Heart left ventricle (tissue), 16 donors: ENCODE measurements at places on chromosomes 5 and 9. TPM values are rescaled to one million over a fixed set of nuclear protein-coding genes. Genes with fewer than 3 reads are reported as not detected.

Gene MARCHF11
- 7.0 TPM for polyA plus RNA-seq

Gene CDKN2B
- 1.1 TPM for polyA plus RNA-seq

DNA sequence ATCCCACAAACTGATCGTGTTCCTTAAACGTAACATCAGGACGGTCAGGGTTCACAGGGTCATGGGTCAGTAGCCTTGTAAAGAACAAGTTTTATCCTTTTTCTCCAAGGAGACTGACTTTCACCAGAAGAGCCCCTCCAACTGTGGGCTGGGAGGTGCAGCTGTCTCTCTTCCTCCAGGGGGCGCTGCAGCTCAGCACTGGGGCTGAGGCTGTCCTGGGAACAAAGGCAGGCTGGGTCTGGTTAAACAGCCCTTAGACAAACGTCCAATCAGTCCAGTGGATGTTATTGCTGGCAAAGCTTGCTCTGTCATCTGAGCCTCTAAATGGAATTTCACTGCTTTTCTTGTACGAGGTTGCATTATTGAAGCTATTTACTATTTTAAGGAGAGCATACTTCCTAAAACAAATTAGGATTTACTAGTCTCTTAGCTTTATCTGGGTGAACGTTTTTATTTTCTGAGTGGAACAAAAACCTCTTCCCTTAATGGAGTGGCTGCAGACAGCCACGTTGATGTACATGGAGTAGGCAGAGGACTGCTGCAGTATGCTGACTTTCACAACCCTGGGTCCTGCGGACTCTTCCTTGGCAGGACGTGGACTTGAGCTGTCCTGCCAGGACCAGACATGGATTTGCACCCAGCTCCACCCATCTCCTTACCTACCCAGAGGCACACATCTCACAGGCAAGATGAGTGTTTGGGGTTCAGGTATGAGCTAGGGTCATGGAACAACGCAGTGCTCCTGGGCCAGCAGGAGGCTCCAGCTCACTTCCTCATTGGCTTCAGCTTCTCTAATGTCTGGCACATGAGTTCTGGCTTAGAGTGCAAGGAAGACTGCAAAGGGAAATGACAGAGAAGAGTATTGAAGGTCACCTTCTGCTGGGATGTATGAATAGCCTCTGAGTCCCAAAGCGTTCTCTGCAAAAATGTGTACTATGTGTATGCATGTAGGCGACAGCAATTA, 7.8 kb downstream of the EXOSC2 start:
- DNase-seq, result peak; percentile 80

GRCh38 chr5:138706655-138707480, 46.4 kb upstream of the CTNNA1 start:
- peak; percentile 25 for DNase-seq

Gene F12
- 0.29 TPM for polyA plus RNA-seq

DNA sequence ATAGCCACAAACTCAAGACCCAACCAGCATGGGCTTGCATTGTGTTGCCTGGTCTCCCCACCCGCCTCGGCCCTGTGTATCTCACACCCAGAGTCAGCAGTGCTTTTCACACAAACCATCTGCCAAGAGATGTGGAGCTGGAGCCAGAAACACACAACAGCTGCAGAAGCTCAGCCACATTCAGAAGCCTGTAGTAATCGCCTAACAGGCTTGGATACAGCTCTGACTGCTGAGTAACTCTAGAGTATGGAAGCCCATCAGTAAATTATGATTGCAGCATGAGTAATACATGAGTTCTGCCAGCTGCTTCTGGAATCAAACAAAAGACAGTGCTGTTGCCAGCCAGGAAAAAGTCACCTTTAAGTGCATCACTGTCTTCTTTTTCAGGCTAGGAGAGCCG, 16.0 kb downstream of the TEK start:
- peak; percentile 54 for DNase-seq

- DNase-seq, result no peak
These were observed 35.1 kb upstream of the ABCA1 start for GRCh38 chr9:104963076-104963475.

- no peak for DNase-seq
These were observed 17.0 kb upstream of the IPPK start for GRCh38 chr9:92686954-92687353.

GRCh38 chr5:133841831-133842750, 126.3 kb downstream of the C5orf15 start:
- DNase-seq, result no peak

GRCh38 chr5:173831196-173831914, 56.8 kb upstream of the CPEB4 start:
- no peak for DNase-seq

DNA sequence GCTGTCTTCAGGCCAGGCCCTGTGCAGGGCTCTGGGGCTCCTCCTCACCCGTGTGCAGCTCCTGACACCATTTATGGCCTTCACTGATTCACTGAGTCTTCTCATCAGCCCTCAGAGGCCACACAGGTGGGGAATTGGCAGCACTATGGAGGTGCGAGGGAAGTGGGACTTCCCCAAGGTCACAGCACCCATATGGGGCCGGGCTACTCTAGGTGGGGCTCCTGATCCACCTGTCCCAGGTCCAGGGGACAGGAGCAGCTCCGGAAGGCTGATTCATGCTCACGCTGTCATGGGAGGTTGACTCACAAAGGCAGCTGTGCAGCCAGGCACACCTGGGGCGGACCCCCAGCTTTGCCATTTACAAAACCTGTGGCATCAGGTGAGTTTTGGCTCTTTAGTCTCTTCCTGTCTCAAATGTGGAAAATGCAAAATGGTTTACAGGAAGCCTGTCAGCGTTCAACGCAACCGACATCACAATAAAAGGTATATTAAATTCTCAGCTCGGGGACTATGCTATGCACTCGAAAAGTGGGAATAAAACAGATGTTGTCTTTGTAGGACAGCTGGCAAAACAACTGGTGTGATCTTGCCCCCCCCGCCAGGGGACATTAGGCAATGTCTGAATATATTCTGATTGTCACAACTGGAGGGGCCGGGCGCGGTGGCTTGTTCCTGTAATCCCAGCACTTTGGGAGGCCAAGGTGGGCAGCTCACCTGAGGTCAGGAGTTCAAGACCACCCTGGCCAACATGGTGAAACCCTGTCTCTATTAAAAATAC, 15.0 kb downstream of the NAIF1 start:
- no peak for DNase-seq

- DNase-seq, result no peak
These were observed 232.5 kb upstream of the CCNH start for GRCh38 chr5:87645224-87645623.

Gene NEURL1B
- 37.9 TPM for polyA plus RNA-seq

- no peak for DNase-seq
These were observed 24.9 kb downstream of the VAV2 start for GRCh38 chr9:133967024-133967741.

Gene SLC25A2
- polyA plus RNA-seq, result not detected
